ENCODE measurements at places on chromosomes 2 and 18. TPM values are rescaled to one million over a fixed set of nuclear protein-coding genes. Genes with fewer than 3 reads are reported as not detected.

VWA3B gene
- total RNA-seq = not detected

PROKR1 gene
- total RNA-seq = 5.2 TPM

EPB41L3 gene
- total RNA-seq = 17.0 TPM

MAP3K19 gene
- total RNA-seq = not detected

SLC5A7 gene
- 0.17 TPM for total RNA-seq

UPP2 gene
- not detected for total RNA-seq

FNDC4 gene
- total RNA-seq = 13.7 TPM

FAM98A gene
- total RNA-seq = 78.8 TPM

ZC3H6 gene
- 6.3 TPM for total RNA-seq

EPB41L5 gene
- total RNA-seq = 35.4 TPM

MTCL1 gene
- total RNA-seq = 35.1 TPM

DNA sequence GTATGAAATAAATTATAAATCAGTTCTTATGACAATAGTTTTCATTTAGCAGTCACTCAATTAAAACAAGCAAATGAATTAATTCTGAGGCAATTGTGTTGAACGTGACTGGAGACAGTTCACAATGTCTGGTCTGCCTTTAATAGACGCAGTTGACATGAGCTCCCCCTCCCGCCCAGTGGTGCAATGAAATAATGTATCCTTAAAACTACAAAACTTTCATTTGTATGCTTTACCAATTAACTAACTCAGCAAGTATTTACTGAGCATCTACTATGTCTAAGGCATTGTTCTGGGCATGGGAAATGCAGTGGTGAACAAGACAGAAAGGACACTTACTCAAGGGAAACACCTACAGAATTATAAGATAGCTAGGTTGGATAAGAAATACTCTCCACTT, 3.5 kb upstream of the DSC2 start:
- no peak for DNase-seq

DNA sequence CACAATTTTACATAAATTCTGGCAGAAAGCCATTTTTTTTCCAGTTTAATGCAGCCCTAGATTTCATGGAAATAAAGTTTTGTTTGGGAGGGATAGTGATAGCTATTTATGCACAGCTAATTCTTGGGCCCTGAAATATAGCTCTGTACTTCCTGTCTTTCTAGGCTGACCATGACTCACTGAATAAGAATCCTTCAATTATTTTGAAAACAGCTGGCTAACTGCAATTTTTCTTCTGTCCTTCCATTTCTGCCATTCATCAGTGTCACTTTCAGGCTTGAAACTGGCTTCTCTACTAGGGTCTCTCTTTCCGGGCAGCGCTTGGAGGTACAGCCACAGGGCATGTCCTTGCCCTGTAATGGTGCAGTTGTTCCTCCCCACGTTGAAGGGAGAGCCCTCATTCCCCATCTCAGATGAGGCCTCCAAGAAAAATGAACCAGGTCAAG, 97.1 kb upstream of the TMEM178A start:
- no peak for DNase-seq

DNA sequence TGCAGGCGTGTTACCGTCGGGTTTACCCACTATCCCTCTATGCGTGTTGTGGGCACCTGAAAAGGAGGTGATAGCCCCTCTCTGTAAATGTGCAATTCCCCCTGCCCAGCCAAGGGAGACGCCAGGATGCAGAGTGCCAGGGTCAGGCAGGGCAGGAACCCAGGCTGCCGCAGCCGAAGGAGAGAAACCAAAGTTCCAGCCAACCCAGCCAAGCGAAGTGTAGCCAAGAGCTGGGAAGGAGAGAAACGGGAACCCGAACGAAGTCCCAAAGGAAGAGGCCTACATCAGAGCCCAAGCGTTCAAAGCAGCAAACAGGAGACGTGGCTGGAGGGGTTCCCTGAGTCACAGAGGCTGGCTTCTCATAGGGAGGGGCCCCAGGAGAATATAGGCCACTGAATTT, 24.2 kb upstream of the SPR start:
- peak; percentile 75 for DNase-seq

- no peak for DNase-seq
These were observed 45.3 kb upstream of the SPAG16 start for GRCh38 chr2:213238753-213239495.

- no peak for DNase-seq
These were observed 39.7 kb downstream of the UBE2F start for GRCh38 chr2:238006510-238006909.

DNA sequence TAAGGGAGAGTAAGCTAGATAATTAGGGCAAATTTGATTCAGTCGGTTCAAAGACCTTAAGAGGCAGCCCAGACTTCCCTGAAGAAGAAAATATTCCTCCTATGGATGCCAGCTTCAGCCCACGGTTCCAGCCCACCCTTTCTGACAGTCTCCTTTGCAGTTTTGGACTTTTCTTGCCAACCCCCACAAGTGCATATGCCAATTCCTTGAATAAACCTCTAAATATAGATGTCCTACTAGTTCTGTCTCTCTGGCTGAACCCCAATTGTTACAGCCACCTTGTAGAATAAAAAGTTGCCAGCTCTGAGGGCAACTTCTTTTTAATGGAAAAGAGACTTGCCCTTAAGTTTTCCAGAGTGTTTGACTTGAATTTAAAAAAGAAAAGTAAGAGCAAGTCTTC, 111.7 kb downstream of the PID1 start:
- no peak for DNase-seq

DNA sequence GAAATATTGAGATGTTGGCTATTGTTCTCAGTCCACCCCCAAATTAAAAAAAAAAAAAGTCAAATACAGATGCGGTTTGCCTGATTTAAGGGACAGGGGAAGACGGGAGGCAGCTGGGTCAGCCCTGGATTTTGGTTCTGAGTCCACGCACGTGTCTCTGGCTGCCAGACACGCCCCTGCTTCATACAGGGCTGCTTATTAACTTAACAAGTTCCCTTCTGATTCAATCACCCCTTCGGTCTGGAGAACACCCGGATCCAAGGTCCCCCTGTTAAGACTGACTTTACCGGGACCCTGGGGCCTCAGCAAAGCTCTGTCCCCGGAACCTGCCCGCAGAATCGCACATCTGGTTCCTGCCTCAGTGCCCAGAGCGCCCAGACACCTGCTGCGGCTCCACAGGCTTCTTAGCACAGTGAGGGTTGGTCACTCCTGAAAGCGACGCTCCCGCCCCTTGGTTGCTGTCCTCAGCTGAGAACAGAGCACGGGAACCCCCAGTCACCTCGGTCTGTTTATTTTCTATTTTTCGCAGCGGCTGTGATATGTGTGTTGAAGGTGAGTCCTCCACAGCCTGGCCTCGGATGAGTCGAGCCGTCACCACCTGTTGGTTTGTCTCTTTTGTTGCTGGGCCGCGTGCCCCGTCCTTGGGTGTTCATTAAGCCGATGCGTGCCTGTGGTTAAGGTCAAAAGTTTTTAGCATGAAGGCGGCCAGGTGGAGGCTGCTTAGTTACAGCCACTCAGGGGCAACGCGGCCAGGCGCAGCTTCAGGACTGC, 57.2 kb downstream of the RTP5 start:
- DNase-seq = no peak

DNA sequence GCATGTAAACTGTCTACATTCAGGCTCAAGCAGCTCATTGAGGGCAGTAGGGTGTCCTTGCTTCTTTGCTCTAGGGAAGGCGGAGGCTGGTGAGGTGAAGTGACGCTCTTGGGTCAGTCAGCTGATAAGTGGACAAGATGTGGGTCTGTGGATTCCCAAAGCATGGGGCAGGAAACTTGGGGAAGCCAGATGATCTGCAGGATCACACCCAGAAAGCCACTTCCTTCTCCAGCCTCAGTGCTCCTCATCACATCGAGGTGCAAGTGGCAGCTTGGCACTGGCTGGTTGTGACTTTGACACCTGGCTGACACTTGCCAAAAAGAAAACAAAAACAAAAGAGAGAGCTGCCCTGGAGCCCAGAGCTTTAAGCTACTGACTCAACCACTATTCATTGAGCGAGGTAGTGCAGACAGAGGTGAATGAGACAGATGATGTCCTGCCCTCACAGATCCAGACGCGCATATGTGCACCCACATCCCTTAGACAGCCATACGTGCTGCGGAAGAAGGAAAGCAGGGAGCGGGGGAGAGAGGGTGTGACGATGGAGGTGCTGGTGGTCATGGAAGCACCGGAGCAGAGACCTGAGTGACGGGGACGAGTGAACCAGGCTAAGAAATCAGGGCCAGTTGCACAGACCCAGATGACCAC, 3.1 kb upstream of the CIB4 start:
- DNase-seq = no peak

GRCh38 chr2:136497709-136498108, 267.6 kb upstream of the THSD7B start:
- no peak for DNase-seq

GRCh38 chr2:45258311-45258710, 249.1 kb upstream of the SIX2 start:
- no peak for DNase-seq

DNA sequence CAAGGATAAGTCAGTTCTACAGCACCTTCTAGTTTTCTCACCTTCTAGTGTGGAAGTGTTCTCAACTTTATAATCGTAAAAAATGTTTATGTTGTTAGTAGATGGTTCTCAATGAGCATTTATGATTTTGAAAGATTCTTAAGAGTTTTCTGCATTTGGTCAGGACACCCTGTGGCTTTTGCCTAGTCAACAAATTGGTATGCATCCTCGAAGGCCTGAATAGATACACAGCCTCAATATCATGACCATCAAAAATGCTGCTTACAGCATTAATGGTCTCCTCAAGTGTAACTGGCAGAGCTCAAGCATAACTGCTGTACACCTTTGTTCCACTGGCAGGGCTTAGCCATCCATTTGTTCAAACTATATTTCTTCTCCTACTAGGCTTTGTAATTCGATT, 96.7 kb downstream of the CRACDL start:
- no peak for DNase-seq

DNA sequence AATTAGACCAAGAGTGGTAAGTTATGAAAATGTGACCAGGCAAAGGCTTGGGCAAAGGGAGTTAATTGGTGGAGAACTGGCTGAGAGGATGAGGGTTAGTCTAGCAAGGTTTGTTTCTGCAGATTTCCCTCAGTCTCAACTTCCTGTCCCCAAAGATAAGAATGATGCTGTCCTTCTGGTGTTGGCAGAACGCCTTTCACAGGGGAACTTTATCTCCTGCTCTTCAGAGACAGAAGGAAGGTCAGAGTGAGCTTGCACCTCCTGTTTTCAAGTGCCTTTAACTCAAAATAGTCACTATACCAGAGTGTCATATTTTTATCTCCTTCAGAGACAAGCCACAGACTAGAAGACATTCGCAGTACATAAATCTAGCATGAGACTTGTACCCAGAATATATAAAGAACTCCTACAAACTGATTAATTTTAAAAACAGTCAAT, 95.7 kb downstream of the TEX51 start:
- no peak for DNase-seq

DNA sequence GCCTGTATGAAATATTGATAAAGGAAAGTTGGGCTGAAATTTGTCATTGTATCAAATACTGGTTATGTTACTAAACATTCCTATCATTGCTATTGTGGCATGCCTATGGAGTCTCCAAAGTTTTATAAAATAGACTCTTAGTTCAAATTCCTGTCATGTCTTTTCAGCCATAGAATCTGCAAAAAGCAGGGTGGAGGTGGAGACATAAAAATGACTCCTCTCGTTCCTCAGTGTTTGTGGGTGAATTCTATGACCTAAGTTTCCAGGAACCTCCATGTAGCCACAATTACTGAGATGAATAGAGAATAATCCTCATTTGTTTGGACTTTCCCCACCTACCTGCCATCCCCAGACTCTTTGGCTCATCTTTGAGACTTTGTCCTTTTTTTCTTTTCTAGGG, 326.3 kb upstream of the ETAA1 start:
- no peak for DNase-seq

- no peak for DNase-seq
These were observed 131.2 kb downstream of the CERS6 start for GRCh38 chr2:168587307-168587706.

DNA sequence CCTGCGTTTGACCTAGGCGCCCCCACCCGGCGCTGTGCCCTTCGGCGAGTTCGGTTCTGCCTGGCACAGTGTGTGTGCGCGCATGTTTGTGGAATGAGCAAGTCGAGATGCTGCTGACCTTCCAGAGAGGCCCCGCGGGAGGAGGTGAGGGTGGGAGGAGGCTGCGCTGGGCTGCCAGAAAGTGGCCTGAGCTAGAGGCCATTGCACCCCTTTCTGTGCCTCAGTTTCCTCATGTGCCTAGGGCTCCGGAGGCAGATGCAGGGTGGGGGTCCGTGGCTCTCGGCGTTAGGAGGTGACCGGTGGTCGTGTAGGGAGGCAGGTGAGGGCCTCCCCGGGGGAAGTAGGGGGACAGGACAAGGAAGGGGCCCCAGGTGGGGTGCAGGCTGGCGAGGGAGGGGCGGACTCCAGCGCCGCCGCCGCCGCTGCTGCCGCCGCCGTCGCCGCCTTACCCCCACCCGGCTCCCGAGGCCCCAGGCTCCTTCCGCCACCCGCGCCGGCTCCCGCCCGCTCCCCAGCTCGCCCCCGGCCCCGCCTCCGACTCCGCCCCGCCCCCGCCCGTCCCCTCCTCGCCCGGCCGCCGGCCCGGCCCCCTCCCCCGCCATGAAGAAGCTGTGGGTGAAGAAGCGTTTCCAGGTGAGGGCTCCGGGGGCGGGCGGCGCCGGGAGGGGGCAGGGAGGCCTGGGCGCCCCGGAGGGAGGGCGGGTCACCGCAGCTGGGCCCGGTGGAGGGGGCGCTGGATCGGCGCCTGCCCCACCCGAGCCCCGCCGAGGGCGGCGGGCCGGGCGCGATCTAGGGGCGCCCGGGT, 7.0 kb downstream of the SPEG start:
- DNase-seq = peak; percentile 72

DNA sequence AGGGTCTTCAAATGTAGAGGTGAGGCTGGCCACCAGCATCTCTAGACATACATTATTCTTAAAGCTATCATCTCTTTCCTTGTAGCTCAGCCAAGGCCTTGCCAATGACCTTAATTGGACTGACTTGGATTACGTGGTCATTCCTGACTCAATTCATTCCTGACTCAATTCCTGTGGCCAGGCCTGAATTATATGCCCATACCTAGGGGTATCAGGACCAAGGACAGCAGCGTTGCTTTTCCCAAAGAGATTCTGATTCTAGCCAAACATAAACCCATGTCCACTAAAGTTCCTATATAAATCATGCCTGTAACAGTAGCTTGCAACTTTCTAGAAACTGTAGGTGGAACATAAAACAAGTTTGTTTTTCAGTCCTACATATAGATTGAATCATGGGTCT, 231.7 kb downstream of the ARL6IP6 start:
- peak; percentile 62 for DNase-seq

DNA sequence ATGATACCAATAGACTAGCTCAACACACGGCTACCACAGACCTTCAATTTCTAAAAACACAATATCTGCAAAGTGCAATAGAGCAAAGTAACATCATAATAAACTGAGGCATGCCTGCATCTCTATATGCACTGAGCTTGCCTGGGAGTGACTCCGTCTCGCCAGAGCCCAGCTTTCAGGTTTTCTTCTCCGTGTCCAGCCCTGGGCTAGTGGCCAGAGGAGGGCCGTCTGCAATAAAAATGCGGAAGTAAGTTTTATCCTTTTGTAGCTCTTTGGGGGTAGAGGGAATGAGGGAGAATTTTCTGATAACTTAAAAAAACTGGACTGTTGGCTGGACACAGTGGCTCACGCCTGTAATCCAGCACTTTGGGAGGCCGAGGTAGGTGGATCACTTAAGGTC, 41.0 kb upstream of the GPR17 start:
- DNase-seq = no peak

- no peak for DNase-seq
These were observed 45.7 kb downstream of the MAP3K2 start for GRCh38 chr2:127342101-127342500.

- no peak for DNase-seq
These were observed 46.0 kb upstream of the STON1 start for GRCh38 chr2:48483916-48484315.

Data from GM23338 (cell line).